ENCODE measurements at places on chromosomes 3 and 15.

DNA sequence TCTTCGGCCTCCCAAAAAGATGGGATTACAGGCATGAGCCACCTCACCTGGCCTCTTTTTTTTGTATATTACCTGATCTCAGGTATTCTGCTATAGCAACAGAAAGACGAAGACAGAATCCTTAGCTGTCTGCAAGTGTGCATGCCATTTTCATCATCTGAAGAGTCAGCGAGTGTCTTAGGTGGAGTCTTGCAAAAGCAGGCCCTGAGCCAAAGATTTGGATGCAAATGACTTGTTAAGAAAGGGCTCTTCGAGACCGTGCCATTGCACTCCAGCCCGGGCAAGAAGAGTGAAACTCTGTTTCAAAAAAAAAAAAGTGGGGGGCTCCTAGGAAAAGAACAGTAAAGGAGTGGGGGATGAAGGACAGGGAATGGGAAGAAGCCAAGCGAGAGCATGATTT, 10.2 kb upstream of the TRIM69 start:
- DNase-seq: no peak

GRCh38 chr3:195208631-195209030, 62.3 kb downstream of the XXYLT1 start:
- no peak for DNase-seq

DNA sequence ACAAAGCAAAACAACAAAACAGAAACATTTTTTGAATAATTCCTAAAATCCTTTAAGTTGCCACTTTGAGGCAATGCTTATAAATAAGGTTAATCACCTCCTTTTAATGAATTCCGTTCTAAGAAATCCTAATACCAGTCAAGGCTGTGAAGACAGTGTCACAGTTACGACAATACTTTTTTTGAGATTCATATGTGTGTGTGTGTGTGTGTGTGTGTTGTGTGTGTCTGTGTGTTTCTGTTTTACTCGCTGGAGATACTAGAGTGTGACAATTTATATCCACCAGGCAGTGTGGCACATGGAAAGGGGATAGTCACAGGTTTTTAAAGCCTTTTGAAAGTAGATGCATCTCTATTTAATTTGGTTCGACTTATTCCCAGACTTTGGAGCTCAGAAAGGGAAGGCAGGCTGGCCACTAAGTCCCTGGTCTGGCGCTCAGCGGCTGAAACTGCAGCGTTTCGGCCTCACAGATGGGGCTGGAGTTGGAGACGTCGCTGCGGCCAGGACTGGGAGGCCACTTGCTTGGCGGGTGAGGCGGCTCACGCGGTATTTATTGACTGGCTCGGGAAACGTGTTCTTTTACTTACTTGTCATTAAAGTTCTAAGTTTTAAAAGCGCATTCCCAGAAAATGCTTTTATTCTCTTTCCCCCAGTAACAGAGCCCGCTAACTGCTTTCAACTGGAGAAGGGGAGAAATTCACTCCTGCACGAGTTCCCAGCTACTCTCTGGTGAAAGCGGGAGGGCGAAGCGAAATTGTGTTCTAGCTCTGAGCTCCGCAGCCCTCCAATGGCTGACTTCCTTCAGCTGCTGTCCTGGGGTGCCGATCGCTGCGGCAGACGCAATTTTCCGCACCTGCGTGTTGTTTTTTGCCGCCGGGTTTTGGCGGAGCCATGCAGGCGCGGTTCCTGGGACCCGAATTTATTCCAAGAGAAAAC, 13.7 kb downstream of the ZIC1 start:
- DNase-seq: peak; percentile 88

DNA sequence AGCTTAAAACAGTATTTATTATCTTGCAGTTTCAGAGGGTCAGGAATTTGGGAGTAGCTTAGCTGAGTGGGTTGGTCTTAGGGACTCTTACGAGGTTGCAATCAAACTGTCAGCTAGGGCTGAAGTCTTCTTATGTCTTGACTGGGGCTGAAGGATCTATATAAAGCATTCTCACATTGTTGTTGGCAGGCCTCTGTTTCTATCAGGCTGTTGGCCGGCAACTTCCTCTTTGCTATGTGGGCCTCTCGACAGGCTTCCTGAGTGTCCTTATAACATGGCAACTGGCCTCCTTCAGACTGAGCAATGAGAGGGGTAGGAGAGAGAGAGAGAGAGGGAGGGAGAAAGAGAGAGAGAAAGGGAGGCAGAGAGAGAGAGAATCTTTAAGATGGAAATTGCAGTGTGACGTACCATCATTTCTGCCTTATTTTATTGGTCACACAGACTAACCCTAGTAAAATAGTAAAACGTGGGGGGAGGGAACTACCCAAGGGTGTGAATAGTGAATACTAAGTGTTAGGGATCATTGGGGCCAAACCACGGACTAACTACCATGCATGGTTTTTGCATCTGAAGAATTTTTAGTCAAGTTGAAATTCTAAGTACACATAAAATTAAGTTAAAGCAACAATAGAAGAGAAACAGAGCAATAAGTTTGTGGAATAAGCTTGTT, 16.1 kb downstream of the FGF7 start:
- no peak for DNase-seq

DNA sequence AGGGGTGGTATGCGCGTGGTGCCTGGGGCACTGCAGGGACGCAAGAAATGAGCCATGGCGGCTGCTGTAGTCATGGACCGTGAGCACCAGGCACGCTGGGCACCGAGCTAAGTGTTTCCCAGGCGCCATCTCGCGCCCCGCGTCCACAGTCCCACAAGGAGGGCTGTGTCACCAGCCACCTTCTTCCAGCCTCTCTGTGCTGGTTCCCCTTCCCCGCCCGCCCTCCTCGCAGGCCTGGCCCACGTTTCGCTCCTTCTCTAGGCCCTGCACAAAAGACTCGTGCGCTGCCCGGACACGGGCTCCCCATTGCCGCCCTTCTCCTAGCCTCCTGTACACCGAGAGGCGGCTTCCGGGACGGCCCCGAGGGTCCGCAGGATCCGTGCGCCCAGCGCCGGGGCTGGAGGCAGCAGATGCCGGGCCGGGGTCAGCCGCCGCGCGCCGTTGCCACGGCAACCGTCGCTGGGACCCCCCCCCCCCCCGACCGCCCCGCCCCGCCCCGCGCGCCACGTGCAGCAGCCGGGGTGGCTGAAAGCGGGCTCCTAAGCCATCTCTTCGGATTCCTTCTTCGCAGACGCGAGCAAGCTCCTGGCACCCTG, 113.4 kb downstream of the SRGAP3 start:
- DNase-seq: peak; percentile 68

GRCh38 chr3:127002195-127003174, 19.6 kb downstream of the PLXNA1 start:
- DNase-seq: no peak

GRCh38 chr3:102466001-102466400, 31.2 kb downstream of the ZPLD1 start:
- DNase-seq: no peak

GRCh38 chr3:112127522-112128494, 5.2 kb downstream of the GCSAM start:
- no peak for DNase-seq

DNA sequence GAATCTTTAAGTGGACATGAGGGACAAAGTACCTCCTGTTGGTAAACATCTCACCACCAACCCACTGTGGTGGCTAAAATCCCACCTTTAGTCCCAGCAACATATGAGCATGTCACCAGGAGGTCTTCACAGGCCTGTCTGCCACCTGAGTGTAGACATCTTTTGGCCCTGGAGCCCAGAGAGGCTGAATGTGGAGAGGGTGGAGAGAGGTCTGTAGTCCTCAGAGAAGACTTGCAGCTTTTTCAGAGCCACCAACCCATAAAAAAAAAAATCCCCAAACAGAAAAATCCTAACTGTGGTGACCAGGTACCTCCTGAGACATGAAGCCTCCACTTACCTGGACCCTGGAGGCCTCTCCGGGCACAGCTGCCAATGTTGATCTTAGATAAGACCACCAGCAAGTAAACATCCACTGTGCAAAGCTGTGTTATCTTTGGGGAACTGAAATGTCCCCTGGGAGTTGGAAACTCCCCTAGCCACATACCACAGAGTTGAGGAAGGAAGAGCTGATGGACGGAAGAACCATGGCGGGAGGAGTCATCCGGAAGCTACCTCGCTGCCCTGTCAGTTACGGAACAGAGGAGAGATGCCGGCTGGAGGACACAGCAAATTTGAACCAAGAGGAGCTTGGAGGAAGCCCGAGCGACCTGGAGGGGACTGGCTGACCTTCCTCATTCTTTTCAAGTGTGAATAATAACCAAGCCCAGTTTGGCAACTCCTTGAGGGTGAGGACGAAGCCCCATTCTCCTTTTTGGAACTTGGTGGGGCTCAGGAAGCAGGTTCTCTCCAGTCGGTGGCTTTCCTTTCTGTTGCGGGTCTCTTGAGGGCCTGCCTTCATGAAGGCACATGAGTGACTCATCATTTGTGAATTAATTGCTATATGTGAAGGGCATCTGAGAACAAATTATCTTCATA, at the start of gene GHRL:
Gene GHRL (minus strand): TSS at position 443 of the 915 bp plus-strand sequence. CDS start 2,767 bp downstream, outside the sequence.
- no peak for DNase-seq

DNA sequence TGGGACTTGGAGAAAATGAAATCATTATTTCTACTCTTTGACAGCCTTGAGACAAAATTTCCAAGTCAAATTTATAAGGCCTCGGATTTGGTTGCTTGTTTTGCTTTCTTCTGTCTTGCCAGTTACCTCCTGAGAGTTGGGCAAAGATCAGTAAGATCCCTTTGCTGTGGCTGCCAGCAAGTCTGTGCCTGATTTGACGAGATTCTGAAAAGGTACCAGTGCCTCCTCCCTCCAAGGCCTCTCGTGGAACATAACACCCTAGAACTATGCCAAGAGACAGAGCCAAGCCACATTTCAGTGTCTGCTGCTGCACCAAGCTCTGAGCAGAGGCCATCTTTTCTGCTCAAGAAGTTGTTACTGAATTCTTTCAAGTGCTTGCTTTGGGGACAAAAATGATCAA, 61.0 kb downstream of the GTPBP8 start:
- DNase-seq: peak; percentile 82

DNA sequence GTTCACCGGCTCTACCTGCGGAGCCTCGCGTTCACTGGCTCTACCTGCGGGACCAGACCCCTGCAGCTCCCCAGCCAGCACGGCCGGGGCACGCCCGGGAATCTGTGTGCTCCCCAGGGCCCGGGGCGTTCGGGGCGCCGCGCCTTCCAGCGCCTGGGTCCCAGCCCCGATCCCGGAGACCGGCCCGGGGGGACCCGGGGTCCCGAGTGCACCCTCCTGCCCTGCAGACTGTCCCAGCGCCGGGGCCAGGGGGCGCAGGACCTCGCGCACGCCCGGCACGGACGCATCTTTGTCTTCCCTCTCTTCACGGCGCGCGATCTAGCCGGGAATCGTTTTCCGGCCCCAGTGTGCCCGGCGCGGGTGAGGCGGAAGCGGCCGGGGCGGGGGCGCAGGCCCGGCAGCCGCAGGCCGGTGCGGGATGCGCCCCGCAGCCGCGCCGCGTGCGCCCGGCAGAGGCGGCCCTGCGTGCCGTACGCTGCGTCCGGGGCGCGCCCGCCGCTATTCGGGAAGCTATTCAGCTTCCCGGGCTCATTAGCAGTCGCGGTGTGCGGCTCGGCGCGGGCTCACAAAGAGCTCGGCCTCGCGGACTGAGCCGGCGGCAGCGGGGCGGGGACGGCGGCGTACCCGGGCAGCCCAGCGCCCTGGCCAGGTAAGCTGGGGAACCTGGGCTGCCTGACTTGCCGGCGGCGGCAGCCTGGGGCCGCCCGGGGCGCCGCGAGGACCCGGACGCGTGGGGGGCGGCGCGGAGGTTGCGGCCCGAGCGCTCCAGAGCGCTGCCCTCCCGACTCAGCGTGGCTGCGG, at the start of gene APBA2:
Gene APBA2 (plus strand): TSS at position 345 of the 801 bp plus-strand sequence. CDS start 167,911 bp downstream, outside the sequence.
- DNase-seq: no peak

- no peak for DNase-seq
Observed at GRCh38 chr3:186307594-186308221, 54.3 kb downstream of the DGKG start.

- DNase-seq: peak; percentile 40
Observed at GRCh38 chr15:75646944-75647364, 758 bp upstream of the SNX33 start.

DNA sequence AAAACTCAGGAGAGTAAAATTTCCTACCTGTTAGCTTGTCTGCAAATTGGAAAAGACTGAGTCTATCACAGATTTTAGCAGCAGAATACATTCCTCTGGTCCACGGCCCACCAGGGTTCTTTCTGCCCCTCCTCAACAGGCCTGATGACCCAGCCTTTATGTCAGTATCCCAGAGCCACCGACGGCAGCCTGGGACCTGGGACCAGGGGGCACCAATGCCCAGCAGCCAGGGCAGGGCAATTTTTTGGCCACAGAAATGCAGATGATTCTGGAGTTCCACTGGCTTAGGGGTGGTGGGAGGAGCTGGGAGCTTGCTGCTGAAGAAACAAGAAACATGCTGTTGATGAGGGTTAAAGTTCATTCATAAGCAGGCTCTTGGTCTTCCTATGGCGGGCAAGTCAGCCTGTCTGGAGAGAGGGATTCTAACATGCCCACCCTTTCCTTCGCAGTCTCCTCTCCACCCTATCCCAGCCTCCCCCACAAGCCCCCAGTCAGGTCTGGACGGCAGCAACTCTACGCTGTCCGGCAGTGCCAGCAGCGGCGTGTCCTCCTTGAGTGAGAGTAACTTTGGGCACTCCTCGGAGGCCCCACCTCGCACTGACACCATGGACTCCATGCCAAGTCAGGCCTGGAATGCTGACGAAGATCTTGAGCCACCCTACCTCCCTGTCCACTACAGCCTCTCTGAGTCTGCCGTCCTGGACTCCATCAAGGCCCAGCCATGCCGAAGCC, 4.3 kb upstream of the MANF start:
- no peak for DNase-seq

- no peak for DNase-seq
Observed at GRCh38 chr3:29083081-29083480, 197.8 kb upstream of the RBMS3 start.

GRCh38 chr3:185979721-185980121, 41.9 kb upstream of the TRA2B start:
- DNase-seq: no peak

GRCh38 chr15:44695294-44695693, 15.8 kb downstream of the PATL2 start:
- DNase-seq: no peak

DNA sequence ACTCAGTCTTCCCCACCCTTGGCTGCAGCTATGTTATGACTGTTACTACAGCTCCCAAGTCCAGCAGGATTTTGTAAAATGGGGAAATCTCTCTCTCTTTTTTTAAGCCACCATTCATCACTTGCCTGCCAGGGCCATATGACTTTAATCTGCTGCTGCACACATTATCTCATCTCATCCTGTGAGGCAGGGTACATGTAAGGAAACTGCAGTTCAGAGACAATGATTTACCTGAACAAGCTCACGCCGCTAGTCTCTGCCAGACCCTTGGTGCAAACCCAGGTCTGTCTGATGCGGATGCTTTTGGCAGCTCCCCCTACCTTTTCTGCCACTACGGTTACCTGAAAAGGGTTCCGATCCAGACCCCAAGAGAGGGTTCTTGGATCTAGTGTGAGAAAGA, 78.3 kb downstream of the CHRNA7 start:
- no peak for DNase-seq

GRCh38 chr3:42507761-42508335, 5.4 kb downstream of the VIPR1 start:
- DNase-seq: peak; percentile 61

DNA sequence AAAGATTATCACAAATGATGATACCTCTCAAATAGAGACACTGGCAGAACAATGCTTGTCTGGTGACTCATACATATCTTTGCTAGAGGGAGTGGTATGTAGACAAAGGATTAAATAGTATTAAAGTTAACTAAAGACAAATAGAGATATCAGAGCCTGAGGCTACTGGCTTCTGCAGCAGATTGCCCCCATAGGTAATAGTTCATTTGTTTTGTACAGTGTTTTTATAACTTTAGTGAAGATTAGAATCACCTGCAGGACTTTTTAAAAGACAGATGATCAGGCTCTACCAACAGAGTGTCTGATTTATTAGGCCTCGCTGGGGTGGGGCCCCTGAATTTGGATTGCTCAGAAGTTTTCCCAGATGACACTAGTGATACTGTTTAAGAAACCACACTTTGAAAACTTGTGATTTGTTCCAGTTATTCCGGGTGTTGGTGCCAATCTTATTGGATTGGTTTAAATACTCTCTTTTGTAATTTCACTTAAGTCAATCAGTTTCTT, 96.4 kb downstream of the NAALADL2 start:
- no peak for DNase-seq

All from G401 (cell line).